ENCODE measurements at places on chromosomes 4 and X.
A peak's percentile ranks its signal among the peaks of the same experiment; 100 is the strongest.

GRCh38 chrX:96170626-96171025, 514.0 kb upstream of the DIAPH2 start:
- no peak for DNase-seq

DNA sequence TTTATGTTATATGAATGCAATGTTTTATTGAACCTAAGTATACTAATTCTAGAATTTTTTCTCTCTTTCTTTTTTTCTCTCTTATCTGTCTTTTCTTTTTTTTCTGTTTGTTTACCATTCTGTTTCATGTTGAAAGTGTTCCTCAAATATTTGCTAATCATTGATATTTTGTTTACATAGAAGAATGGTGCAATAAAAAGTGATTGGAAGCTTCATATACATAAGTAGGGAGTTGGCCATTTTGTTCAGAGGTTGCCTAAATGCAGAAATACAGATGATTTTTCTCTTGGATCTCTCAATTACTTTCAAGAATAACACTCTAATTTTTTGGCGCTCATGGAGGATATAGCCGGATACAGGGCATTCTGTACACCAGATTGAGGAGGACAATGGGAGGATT, 5.7 kb upstream of the SERTM2 start:
- DNase-seq = no peak

DNA sequence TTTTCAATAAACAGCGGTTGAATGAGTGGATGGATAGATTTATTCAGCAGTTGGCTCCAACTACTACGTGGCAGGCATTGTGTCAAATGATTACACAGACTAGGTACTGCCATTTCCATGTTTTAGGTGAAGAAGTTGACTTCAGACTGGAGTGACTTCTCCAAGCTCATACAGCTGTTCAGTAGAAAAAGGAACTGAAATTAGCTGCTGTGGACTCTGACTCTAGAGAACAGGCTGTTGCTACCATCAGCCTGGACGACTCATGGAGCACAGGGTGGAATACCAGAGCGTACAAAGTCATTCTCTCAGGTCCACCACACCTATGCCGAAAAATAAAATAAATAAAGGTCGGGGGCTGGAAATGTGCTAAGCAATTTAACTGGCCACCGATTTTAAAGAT, 45.3 kb downstream of the TENM3 start:
- no peak for DNase-seq

DNA sequence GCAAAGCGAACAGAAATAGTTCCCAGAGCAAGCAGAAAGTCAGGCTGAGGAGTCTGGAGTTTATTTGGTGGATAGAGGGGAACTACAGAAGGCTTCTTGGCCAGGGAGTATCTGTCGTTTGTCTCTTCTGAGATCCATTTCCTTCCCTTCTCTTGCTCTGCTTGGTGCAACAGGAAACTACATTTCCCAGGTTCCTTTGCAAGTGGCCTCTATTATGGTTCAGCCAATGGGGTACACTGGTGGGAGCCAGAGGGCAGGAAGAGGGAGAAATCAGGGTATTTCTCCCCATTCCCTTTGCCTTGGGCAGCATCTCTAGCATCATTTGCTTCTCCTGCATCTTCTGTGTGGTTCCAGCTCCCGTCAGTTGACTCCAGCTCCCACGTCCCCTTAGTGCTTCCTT, 142.1 kb downstream of the BCOR start:
- DNase-seq = peak; percentile 44

- DNase-seq = no peak
These were observed 60.7 kb downstream of the TMEM150C start for GRCh38 chr4:82501154-82501442.

GRCh38 chrX:156008915-156009314, 11.4 kb downstream of the IL9R start:
- no peak for DNase-seq

- DNase-seq = no peak
These were observed 339.8 kb upstream of the GATB start for GRCh38 chr4:152100379-152101201.

DNA sequence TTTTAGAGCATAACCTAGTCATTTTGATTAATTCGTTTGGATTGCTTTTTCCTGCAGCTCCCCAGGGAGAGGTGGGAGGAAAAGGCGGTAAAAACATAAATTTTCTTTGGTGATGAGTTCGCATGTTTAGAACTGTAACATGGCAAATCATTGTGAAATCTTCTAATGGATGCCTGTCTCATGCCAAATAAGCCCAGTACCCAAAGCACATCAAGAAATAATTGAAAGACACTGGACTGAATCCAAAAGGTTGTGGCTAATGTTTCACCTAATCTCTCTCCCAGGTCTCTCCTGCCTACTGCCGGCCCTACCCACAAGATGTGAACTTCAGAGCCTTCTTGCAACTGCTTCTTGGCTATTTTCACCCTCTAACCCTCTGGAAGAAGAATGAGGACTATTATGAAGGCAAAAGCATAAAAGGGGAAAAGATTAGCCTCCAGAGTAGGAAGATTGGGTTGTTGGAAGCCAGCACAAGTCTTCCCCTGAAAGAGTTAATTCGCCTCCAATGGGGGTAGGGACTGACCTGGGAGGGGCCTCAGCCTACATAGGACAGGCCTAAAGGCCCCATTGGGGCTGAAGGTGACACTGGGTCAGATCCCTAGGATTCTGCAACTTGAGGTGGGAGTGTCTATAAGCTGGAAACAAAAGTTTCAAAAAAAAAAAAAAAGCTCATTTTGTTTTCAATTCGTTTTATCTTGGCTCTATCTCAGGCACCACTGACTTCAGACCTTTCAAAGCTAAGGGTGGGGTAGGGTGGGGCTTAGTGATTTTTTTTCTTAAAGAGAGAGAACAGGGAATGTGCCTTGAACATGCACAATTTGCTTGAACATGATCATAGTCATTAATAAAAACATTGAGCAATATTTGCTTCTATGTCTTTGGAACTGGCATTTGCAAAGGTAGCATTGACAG, 278.6 kb upstream of the KLF3 start:
- peak; percentile 37 for DNase-seq

- DNase-seq = no peak
These were observed 5.8 kb downstream of the MECP2 start for GRCh38 chrX:154091678-154092077.

Measured in iPS-NIHi11 (cell line).